HCT116 (cell line): ENCODE measurements at places on chromosomes 4 and X. TPM values are rescaled to one million over a fixed set of nuclear protein-coding genes. Genes with fewer than 3 reads are reported as not detected.

RAB33A gene
- not detected for total RNA-seq

XG gene
- total RNA-seq = not detected

USP27X gene
- total RNA-seq = 3.5 TPM

IBSP gene
- total RNA-seq = not detected

KCND1 gene
- total RNA-seq = 5.5 TPM

SLC9B1 gene
- 0.74 TPM for total RNA-seq

AKAP4 gene
- total RNA-seq = not detected

- DNase-seq = no peak
Measured at GRCh38 chr4:21887481-21887880, 61.1 kb downstream of the KCNIP4 start.

DNA sequence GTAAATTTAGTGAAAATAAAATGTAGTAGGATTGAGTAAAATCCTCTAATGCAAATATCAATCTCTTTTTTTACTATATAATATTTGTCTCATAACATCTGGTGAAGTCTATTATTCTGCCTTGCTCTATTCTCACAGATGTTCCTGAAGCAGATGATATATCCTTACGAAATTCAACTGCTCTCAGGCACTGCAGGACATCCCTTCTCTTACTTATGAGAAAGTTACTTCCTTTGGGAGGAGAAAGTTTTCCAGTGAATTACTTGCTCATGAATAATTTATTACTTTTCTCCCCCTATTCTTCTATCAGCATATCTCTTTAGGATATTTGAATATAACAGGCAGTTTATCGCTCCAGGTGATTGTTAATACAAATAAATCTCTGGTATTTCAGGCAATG lies 75.6 kb upstream of the AGA start:
- no peak for DNase-seq

- DNase-seq = no peak
Measured at GRCh38 chr4:74578329-74578728, 133.4 kb downstream of the AREG start.
